ENCODE measurements at places on chromosomes 3 and 15.

- no peak for DNase-seq
Observed at GRCh38 chr15:43527802-43528541, 10.6 kb downstream of the MAP1A start.

GRCh38 chr3:149151843-149152242, 22.4 kb downstream of the HPS3 start:
- DNase-seq, result no peak

DNA sequence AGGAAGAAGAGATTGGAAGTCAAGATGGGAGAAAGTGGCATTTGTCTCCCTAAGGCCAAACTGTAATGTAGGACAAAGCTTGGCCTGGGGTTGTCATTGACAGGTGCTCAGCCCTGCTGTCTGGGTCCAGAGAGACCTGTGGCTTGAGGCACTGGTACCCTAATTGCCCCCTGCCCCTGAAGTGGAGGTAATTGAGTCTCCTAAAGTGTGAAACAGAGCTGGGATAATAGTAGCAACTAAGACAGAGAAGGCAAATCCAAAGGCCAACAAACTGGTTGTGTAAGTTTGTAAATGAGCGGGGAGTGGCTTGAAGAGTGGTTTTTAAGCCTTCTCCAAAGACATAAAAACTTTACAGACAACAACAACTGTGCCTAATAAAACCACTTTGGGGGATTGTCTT, 264.2 kb upstream of the ROPN1 start:
- DNase-seq, result no peak

GRCh38 chr3:40278791-40279190, 30.7 kb upstream of the EIF1B start:
- DNase-seq, result no peak

GRCh38 chr3:54530944-54531343, 396.9 kb downstream of the LRTM1 start:
- DNase-seq, result no peak

- no peak for DNase-seq
Observed at GRCh38 chr3:174598885-174599439, 260.2 kb upstream of the NAALADL2 start.

- no peak for DNase-seq
Observed at GRCh38 chr3:48630407-48630806, 4.9 kb downstream of the SLC26A6 start.

DNA sequence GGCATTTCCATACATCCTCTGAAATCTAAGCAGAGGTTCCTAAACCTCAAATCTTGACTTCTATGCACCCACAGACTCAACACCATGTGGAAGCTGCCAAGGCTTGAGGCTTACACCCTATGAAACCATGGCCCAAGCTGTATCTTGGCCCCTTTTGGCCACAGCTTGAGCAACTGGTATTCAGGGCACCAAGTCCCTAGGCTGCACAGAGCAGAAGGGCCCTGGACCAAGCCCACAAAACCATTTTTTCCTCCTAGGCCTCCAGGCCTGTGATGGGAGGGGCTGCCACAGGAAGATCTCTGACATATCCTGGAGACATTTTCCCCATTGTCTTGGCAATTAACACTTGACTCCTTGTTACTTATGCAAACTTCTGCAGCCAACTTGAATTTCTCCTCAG, 54.4 kb upstream of the IL12A start:
- no peak for DNase-seq

GRCh38 chr15:82294061-82294690, 31.6 kb downstream of the SAXO2 start:
- DNase-seq, result no peak

GRCh38 chr15:66764072-66764786, 62.2 kb downstream of the SMAD6 start:
- no peak for DNase-seq

DNA sequence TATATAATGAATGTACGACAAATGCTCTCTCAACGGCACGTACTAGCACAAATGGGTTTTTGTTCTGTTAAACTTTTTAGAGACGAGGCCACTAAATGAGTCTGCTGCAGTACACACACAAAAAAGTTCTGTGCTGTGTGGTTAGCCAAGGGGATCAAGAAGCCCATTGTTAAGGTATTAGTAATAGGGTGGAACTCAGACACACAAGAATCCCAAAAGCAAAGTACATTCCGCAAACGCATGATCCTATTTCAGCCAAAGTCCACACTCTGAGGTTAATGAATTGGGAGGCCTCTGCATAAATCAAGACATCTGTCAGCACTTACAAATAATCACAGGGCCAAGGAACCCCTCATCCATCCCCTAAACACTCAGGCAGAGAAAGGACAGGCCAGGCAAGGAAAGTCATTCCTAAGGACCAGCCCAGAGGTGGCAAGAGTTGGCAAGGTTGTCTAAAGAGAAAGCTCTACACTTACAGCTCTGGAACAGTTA, 12.1 kb downstream of the OSBPL10 start:
- DNase-seq, result no peak

DNA sequence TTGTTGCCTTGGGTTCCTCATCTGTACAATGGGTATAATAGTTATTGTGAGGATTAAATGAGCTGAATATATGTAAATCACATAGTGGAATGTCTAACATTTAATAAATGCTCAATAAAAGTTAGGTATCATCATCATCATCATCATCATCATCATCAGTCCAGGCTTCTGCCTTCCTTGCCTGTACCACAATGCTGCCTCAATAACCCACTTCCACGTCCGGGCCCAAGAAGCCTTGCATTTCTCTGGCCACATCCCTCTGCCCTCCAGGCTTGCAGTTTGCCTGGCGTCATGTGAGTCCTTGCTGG, 137.4 kb downstream of the THSD4 start:
- no peak for DNase-seq

- DNase-seq, result no peak
Observed at GRCh38 chr3:13113346-13114330, 40.4 kb upstream of the IQSEC1 start.

- no peak for DNase-seq
Observed at GRCh38 chr3:168859143-168859542, 763.4 kb upstream of the GOLIM4 start.

- DNase-seq, result no peak
Observed at GRCh38 chr15:31102039-31102321, 455 bp upstream of the TRPM1 start.

DNA sequence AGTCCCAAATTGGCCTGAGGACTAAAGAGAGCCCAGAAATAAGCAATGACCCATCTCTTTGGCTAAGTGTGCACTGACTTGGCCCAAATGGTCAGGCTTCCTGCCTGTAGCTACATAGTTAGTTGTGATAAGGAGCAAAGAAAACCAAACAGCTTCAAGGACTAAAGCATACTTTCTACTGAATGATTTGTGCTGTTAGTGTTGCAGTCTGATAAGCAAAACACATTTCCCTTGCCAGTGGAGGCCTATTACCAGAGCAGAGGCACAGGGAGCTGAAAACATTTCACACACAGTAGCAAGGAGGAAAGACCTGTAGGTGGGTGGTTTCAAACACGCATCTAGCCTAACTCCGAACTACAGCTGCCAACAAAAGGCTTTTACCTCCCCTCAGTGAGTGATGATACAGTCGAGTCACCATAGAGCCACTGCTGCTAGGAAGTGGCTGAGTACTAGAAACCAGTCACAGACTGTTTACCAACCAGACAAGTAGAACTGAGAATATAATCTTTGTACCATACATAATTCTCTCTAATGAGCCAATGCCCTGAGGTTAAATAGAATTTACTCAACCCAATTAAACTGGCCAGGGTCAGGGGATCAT, 222.3 kb upstream of the THBS1 start:
- no peak for DNase-seq

DNA sequence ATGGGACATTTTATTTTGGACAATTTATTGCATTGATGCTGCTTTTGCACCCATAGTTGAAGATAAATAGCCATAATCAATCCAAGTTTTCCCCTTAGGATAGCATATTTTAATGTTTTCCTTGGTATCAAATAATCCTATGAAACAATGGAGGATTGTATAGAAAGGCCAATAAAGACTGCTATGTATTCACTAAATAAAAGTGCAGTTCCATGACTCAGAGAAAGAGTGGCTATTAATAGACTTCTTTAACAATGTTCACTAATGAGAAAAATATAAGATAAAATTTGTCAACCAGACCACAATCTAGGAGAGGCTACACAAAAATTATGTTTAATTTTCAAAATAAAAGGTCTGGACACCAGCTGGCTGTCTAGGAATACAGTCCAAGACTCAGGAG, 560.9 kb upstream of the AGTR1 start:
- DNase-seq, result no peak

- no peak for DNase-seq
Observed at GRCh38 chr15:96629511-96629910, 299.0 kb downstream of the NR2F2 start.

DNA sequence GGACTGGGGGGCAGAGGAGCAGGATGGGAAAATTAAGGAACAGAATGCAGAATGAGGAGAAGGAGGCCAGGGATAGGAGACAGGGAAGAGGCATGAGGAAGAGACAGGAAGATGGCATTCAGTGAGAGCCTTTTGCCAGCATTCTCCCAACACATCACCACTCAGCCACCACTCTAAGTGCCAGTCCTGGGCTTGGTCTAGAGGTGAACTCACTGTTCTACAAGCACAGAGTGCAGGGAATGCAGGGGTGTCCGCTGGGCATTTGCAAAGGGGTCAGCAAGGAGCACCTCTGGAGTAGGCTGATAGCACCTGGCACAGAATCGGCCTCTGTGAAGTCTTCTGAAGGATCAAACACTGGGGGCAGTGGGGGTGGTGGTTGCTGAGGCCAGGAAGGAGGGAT, 14.6 kb upstream of the IGDCC3 start:
- DNase-seq, result no peak

DNA sequence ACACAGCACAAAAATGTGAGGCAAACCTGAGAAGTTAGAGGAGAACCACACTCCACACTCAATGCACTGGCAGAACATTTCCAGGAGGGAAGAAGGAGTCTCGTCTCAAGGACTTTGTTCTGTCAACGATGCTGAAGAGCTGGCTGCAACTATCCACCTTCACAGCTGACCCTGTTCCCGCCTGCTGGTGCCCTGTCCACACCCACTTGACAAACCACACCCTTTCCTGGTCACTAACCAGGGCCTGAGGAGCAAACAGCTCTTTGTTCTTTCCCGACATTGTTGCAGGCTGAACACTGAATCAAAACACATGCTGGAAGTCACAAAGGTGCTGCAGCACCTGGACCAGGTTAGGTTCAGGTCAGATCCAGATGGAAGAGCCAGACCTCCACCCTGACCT, 92.6 kb upstream of the ARRDC4 start:
- no peak for DNase-seq

DNA sequence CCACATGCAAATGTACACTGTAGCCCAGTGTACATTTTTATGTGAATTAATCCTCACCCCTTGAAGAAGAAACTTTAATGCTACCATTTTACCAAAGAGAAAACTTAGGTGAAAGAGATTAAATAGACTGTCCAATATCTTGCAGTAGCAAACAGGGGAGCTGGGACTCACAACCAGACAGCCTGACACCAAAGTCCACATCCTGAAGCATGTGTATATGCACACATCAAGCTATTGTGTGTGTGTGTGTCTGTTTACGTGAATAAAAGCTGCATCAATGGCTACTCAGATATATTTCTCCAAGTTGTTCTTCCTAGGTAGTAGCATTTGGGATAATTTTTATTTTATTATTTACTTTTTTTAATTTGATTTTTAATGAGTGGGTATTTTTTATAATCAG, 6.7 kb downstream of the ANO10 start:
- DNase-seq, result no peak

DNA sequence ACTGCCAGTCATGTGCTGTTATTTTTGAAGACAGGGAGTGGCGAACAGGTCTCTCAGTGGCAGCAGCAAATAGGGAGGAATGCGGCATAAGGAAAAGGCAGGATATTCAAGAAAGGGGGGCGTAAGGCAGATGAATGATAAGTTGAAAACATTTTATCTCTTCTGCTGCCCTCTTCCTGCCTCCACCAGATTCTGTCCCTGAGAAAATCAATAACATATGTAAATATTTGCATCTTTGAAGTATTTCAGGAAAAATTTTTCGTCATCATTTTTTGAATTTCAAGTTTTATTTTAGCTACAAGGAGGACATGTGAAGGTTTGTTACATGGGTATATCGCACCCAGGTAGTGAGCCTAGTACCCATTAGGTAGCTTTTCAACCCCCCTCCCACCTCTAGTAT, 616.7 kb downstream of the MCTP2 start:
- no peak for DNase-seq

DNA sequence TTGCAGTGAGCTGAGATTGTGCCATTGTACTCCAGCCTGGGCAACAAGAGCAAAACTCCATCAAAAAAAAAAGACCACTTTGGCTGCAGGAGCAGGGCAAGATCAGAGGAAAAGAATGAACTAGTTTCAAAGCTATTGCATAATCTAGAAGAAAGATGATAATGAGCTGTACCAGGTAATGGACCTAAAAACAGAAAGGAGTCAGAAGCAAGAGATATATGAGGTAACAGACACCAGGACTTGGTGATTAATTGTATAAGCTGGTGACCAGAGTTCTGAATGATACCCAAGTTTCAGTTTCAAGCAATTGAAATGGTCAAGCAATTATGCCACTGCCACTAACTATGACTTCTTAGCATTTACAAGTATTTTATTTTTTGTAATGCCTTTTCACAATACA, 2.9 kb downstream of the POLQ start:
- no peak for DNase-seq

- DNase-seq, result no peak
Observed at GRCh38 chr3:168583977-168584376, 488.3 kb upstream of the GOLIM4 start.

DNA sequence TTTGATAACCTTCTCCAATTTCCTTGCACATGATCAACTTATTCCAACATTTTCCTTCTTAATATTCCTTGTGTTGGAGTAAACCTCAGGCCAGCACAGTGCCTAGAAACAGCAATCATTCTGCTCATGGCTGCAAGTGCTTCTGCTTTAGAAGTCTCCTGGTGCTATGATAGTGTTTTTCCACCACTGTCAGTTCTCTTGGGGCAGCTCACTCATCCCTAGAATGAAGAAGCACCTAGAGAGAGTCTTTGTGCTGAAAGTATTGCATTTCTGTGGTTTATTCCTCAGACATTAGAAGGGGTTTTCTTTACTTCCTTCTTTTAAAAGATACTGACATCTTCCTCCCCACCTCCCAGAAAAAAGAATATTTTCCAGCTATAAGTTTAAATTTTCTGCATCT, 183.5 kb downstream of the RYR3 start:
- no peak for DNase-seq

- DNase-seq, result no peak
Observed at GRCh38 chr15:34582461-34583371, 735 bp downstream of the GOLGA8B start.

DNA sequence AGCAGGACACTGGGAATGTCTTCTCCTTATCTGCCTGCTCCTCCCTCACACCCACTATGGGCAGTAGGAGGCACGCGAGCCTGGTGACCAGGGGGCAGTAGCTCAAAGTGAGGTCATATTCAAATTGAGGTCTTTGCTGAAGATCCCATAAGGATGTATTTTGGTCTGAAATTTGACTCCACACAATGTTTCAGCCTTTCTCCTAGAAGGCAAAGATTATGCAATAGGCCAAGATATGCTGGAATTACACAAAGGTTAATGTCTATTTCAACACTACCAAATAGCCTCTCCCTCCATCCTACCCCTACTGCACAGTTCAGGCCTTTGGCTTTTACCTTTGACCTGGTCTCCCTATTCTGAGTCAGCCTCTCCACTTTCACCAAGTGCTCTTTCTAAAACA, 203.0 kb downstream of the TIGIT start:
- no peak for DNase-seq

- no peak for DNase-seq
Observed at GRCh38 chr15:34729886-34730285, 24.9 kb downstream of the GJD2 start.

- no peak for DNase-seq
Observed at GRCh38 chr15:38671006-38671387, 106.4 kb upstream of the RASGRP1 start.
